ENCODE measurements at places on chromosomes 5 and 9.

DNA sequence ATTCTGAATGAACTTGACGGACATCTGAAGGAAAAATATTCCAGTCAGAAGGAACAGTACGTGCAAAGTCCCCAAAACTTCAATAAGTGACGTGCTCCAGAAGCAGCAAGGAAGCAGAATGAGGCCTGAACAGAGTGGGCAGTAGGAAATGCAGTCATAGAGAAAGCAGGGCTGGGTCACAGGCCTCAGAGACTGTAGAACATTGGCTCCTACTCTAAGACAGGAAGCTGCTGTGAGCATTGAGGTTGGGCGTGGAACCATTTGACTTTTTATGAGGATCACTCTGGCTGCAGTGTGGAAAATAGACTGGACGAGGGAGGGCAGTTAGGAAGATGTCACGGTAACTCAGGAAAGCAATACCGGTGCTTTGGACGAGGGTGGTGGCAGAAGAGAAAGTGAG lies 64.0 kb downstream of the DOCK8 start:
- no peak for DNase-seq

DNA sequence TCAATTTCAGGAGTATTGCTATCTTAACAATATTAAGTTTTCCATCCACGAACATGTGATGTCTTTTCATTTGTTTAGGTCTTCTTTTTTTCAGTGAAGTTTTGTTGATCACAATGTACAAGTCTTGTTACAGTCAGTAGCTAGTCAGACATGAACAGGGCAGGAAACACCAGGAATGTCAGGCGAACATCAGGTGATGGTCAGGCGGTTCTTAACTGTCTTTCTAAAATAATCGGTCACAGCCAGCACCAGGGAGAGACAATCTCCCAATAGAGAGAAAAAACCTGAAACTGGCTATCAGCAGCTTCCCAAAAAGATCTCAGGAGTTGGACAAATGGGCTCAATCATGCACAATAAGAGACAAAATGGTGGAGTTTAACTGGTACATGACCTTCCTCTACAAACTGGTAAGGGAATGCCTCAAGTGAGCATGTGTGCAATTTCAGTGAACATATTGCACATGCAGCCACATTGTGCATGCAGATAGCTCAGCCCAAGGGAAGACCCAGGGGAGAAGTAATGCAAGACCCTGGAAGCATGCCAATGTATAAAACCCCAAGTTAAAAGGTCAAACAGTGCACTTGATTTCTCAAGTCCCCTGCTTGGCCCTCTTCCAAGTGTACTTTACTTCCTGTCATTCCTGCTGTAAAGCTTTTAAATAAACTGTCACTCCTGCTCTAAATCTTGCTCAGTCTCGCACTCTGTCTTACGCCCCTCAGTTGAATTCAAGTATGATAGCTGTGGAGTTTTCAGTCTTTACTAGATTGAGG lies 176.1 kb upstream of the RASEF start:
- no peak for DNase-seq

- no peak for DNase-seq
These were observed 337.5 kb upstream of the MSX2 start for GRCh38 chr5:174386846-174387245.

DNA sequence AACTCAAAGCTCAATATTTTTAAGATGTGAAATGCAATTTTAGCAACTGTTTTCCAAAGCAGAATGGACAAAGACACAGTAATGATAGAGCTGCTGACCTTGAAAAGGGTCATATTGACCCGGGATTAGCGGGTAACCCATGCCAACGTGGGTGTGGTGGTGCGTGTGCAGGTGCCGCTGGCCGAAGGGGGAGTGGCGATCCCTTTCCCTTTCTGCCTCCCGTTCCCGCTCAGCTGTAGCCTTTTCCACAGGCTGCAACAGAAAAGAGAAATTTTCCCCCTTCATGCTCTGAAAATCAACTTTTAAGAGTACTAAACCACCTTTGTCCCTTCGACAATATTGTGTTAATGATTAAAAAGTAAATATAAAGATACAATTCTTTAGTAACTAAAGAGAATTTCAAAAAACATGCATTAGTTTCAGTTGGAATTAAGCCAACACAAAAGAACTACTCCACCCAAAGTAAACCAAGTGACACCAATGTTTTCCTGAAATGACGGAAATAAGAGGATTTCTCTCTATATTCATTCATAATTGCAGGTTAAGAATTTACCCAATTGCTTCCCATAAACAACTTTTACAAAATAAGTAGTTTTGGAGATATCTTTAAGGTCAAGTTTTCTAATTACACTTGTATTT lies 105.2 kb downstream of the ZNF608 start:
- no peak for DNase-seq

DNA sequence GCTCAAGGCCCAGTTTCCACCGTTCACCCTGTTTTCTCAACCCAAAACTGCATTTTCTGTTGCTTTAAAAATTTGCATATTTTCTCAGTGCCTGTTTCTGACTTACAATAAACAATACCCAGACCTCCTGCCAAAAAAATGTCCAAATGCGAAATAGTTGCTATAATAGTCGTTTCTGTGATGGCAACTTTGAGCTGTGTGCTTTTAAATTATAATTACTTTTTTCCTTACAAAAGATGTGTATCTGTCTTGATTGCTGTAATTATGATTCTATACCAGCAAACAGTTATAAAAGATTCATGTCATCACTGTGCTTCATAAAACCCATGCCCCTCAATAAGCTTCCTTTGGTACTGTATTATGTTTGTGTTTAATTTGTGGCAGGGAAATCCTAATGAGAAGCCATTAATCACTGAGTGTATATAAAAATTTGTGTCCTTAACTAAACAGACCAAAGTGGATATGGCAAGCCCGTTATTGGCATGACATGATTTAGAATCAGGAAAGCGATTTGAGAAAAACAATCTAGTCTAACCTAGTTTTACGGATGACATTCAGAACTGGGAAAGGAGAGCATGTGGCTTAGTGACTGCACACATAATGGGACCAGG lies 5.4 kb upstream of the SLC1A3 start:
- no peak for DNase-seq

DNA sequence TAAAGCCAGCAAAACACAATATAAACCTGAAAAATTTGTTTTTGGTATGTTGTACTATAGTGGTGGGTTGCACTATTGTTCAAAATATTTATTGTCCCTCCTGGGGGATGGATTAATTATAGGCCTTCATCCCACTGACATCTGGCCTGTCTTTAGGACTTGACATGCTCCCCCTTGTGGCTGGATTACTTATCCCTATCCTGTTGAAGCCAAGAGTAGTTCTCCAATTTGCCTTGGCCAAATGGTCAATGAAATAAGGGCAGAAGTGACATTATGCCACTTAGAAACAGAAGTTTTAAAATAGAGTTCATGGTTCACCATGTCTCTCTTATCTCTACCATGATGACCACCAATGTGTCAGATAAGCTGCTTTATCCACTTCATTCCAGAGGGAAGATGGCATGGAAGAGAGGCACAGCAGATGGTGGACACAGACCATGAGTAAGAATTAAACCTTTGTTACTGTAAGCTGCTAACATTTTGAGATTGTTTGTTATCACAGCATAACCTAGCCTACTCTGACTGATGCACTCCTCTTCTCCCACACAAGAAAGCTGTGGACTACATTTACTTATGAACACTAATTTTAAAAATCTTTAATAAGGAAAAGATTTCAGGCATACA lies 29.2 kb upstream of the ARHGEF28 start:
- DNase-seq, result peak; percentile 29

- DNase-seq, result peak; percentile 75
These were observed 9.5 kb downstream of the TOR4A start for GRCh38 chr9:137286975-137287383.

DNA sequence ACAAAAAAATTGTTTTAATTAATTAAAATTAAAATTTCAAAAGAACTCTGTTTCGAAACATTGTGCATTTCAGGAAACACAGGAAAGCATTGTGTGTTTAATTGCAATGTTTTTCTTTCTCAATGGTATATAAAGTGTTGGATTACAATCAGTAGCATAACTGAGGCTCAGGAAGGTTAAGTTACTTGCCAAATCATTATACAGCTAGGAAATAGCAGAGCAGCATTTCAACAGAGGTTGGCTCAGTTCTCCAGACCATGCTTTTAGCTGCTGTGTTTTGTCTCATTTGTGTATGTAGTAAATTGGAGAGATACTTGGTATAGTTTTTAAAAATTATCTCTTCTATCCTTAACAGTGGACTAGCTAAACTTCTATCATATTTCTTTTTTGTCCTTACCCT lies 30.0 kb upstream of the CAMLG start:
- no peak for DNase-seq

- DNase-seq, result no peak
These were observed 5.4 kb upstream of the CCDC187 start for GRCh38 chr9:136309101-136309801.

GRCh38 chr5:5195128-5195918 lies 55.2 kb downstream of the ADAMTS16 start:
- no peak for DNase-seq

GRCh38 chr5:125393221-125393815 lies 646.9 kb upstream of the ZNF608 start:
- no peak for DNase-seq

- no peak for DNase-seq
These were observed 16.3 kb upstream of the PJA2 start for GRCh38 chr5:109426075-109426474.

GRCh38 chr9:130385257-130385656 lies 59.5 kb upstream of the ASS1 start:
- DNase-seq, result no peak

DNA sequence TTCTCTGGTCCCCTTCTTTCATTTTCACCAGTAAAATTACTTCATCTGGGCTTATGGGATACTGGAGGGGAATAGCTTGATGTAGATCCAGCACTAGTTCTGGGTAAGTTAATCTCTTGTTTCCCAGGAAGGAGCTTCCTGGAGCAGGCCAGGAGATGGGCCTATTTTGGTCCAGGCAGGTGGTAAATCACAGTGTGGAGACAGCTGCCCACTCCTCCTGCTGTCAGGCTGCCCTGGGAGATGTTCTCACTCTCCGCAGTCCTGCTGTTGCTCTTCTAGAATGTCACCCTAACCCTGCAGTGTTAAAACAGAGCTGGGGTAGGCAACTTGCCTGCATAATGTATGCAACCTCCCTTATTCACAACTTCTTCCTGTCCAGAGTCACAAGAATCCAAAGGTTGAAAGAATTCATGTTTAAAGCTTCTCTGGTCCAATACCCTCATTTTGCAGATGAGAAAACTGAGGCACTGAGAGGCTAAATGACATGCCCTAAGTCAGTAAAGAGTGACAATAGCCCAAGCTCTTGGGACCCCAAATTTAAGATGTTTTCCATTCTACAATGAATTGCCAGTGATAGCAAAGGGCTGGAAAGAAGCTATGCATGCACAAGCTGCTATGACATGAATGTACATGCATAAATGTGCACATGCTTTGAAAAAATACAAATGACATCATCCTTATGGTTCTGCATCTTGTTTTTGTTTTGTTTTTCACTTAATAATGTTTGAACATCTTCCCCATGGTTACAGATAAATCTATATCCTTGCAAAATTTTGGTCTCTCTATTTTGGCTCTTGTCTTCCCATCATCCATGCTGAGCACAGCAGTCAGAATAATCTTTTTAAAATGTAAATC lies 71.8 kb upstream of the ADRA1B start:
- no peak for DNase-seq

DNA sequence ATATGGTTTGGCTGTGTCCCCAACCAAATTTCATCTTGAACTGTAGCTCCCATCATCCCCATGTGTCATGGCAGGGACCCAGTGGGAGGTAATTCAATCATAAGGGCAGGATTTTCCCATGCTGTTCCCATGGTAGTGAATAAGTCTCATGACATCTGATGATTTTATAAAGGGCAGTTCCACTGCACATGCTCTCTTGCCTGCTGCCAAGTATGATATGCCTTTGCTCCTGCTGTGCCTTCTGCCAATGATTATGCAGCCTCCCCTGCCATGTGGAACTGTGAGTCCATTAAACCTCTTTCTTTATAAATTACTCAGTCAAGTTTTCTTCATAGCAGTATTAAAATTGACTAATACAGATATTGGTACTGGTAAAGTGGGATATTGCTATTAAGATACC lies 42.4 kb downstream of the MARCHF11 start:
- no peak for DNase-seq

- peak; percentile 6 for DNase-seq
These were observed 74.5 kb downstream of the ADAMTS2 start for GRCh38 chr5:179270581-179271427.

GRCh38 chr5:114789773-114790402 lies 379.8 kb downstream of the TRIM36 start:
- no peak for DNase-seq

- DNase-seq, result peak; percentile 17
These were observed 40.5 kb upstream of the PJA2 start for GRCh38 chr5:109450129-109450877.

- DNase-seq, result no peak
These were observed 9.2 kb upstream of the PHYHD1 start for GRCh38 chr9:128911529-128912035.

GRCh38 chr5:127228540-127229184 lies 61.9 kb upstream of the MEGF10 start:
- peak; percentile 31 for DNase-seq

DNA sequence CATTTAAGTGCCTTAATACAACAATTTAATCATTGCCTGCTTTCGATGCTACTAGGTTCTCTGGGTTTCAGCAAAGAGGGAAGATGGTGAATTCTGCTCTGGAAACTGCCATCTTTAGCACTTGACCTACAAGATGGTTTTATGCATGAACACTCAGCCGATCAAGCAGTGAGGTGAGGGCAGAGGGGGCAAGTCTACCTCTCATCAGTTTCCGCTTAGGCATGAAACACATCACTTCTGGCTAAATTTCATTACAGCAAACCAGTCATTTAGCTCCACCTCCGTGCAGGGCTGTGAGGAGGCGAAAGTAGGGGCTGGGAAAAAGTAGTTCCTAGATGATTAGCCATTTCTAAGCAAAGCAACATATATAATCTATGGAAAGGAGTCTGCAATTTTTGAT lies 1018.0 kb downstream of the CDH18 start:
- DNase-seq, result no peak

Data from WTC11 (cell line).